Hepatocyte (in vitro differentiated cells): ENCODE measurements at places on chromosomes 16 and 17.

DNA sequence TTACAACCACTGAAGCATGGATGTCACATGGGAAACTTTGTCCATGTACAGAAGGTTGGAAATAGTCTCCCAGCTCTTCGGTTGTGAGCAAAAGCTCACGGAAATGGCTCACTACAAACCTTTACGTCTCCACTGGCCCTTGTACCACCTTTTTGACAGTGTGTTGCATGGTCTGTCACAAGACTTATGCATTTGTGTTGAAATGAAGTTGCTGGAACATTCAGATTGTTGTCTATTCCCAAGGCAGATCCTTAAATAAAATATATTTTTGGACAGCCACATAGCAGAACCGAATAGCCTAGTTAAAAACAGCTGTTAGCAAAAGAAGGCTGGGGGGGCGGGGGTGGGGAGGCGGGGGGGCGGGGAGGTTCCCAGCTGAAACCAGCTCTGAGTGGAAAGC lies 39.2 kb downstream of the KNOP1 start:
- no peak for DNase-seq

DNA sequence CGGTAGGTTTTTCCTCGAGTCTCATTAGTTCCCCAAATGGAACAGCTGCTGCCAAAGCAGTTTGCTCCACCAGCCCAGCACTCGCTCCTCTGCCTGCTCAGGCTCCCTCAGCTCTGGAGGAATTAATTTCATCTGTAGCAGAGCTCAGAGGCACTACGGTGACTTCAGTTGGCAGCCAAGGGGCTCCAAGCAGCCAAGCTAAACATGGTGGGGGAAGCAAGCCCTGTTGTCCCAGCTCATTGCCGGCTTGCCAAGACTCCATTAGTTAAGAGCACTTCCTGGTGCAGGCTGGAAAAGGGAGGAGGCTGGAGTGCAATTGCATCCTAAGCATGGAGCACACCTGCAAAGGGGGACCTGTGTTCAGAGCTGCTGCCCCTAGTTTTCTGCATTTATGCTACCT lies 78.7 kb upstream of the GPRC5B start:
- no peak for DNase-seq

DNA sequence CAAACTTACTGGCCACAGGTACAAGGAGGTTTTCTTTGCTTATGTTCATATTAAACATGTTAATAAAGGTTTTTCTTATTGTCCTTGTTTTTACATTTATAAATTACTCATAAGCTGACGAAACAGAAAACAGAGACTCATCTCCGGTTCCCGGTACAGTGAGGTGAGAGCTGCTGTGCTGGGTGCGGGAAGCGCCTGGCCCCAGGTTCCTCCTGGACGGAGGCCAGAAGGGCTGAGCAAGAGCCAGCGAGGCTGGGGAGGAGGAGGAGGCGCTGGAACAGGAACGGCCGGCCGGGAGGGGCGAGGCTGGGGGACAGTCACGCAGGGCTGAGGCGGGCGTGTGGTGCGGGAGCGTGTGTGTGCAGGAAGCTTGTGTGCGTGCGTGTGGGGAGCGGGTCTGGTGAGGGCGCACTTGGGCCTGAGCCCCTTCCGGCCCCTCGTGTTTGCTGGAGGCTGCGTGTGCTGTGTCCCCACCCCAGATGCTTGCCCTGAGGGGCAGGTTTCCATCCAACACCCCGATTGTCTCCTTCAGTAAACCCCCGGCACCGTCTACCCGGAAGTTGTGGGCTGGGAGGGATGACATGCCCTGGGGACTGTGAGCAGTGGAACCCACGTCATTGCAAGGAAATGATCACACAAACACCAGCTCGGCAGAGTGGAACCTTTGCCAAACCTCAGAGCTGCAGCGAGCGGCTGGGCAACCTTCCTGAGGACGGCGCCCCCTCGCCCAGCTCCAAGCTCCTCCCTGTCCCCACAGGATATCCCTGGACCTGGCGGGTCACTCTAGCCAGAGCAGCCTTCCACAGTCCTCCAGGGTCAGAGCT lies 19.5 kb downstream of the CD7 start:
- peak; percentile 78 for DNase-seq

DNA sequence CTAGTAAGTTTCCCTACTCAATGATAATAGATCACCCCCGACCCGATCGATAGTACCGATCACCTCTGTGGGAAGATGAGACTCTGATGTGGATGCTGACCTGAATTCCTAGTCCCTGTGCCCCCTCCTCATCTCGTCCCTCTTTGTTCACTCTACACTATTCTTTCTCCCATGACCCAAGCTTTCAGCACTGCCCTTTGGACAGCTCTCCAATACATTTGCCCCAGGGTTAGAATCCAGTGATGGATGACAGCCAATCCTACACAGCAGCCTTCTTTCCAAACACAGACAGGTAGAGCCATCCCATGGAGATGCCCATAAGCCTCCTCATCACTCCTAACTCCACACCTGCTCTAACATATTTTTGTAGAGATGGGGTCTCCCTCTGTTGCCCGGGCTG lies 141.1 kb downstream of the GSG1L start:
- no peak for DNase-seq

- DNase-seq = no peak
Observed at GRCh38 chr16:86184185-86184584, 285.2 kb downstream of the IRF8 start.

- DNase-seq = peak; percentile 3
Observed at GRCh38 chr16:35753559-35754390, 2294.4 kb downstream of the TP53TG3F start.

DNA sequence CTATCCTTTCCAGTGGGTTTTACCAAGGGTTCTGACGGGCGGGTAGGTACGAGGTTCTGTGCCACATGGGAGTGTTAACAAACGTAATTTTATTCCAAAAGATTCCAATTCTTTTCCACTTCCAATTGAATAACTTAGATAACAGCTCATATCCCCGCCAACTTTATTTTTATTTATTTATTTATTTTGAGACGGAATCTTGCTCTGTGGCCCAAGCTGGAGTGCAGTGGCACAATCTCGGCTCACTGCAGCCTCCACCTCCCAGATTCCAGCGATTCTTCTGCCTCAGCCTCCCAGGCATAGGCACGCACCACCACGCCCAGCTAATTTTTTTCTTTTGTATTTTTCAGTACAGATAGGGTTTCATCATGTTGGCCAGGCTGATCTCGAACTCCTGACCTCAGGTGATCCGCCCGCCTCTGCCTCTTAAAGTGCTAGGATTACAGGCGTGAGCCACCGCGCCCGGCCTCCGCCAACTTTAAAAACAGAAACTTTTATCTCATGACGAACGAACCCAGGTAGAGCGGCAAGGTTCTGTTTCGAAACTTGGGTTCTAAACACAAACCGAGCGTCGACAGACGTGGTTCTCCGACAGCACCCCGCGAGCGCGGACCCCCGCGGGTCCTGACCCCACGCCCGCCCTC lies 613 bp downstream of the ECI1 start:
- DNase-seq = no peak

DNA sequence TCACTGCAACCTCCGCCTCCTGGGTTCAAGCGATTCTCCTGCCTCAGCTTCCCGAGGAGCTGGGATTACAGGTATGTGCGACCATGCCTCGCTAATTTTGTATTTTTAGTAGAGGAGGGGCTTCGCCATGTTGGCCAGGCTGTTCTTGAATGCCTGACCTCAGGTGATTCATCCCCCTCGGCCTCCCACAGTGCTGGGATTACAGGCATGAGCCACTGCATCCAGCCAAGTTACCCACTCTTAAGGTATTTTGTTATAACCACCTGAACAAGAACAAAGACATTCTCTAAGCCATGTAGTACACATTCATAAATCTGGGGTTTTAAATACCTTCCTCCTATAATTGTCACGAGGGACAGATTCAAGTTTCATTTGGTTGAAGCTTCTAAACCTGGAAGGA lies 12.3 kb upstream of the TMEM170A start:
- DNase-seq = no peak

DNA sequence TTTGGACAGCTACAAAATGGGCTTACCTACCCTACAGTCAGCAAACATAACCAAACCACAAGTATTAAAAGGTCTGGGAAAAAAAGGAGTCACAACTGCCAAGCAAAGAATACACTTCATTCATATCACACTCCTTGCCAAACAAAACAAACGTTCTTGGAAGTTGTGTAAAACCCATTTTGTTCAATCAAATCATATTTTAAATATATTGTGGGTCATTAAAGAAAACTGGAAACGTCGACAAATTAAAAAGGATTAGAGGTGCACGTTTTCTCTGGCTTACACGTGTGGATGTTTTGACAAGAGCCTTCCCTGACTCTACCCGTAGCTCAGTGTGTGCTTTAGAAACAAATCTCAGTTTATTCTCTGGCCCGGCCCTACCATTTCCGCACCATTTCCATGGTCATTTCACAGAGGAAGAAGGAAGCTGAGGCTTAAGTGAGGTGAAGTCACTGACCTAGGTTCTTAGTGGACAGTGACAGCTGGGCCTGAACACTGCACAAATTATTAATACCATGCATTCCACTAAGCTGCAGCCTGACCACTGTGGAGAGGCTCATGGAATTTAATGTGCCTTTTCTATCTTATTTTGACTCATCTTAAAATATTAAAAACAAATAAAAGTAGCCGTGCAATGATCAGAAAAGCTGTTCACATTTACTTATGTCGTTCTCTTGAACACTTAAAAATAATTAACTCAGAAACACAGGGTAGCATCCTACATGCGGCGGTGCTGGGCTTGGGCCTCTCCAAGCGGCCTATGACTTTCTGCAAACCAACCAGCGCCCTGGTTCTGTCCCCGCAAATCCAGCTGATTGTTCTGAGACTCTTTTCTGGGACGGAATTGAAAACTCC lies 968 bp downstream of the CEP112 start:
- DNase-seq = peak; percentile 12
